ENCODE measurements at places on chromosomes 4 and X.

GRCh38 chr4:125303058-125303457 is 11.7 kb upstream of the FAT4 start:
- DNase-seq, result no peak

GRCh38 chr4:187633245-187633644 is 362.3 kb upstream of the ZFP42 start:
- no peak for DNase-seq

- no peak for DNase-seq
These were observed 30.9 kb upstream of the TENM3 start for GRCh38 chr4:182212211-182212761.

- DNase-seq, result no peak
These were observed 512.5 kb upstream of the SLIT2 start for GRCh38 chr4:19739101-19739651.

DNA sequence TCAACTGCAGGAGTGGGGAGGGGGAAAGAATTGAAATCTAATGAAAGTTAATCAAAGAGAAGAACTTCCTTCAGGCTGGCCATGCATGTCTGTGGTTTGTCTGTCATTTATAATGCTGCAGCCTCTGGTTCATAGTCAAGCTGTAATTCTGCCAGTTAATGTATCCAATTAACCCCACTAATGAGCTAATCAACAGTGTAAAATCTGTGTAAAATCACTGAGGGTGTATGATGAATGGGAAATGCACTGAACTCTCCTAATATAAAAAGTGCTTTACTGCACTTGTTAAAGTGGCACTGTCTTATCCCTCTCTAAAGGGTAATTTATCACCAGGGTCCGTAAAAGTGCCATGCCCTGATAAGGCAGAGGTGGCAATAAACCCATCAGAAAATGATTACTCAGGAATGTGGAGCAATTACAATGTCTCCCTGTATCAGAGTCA is 798.1 kb downstream of the PDHA2 start:
- DNase-seq, result no peak

DNA sequence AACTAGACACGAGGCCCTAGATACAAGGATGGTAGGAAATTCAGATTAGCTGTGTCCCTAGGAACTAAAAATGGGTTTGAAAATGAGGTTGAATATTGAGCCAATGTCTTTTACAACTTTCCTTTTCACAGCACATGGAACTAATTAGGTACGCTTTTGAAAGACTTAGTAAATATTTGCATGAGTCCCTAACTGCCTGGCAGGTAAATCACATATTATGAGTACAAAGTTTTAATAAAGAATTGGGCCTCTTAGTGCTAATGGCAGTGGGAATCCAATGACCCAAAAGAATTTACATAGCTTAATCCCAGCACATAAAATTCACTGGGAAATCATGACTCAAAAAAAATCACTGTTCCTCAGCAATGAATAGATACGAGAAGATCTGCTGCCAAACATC is 16.8 kb downstream of the MUC7 start:
- no peak for DNase-seq

DNA sequence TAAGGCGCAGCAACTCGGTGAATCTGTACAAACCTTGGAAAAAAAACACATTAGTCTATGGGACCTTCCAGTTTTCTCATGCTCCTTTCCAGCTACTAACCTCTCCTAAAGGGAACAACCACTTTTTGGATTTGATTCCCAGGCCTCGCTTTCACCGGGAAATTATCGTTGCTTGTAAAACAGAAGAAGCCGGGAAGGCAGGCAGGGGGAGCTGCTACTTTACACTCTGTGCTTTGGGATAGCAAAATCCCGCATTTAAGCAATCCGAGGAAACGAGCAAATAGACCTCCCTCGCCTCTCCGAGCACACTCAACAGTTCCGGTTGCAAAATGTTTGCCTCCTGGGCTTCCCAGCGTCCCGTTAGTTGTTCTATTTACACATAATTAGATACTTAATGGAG is 1.2 kb downstream of the CD38 start:
- DNase-seq, result no peak

DNA sequence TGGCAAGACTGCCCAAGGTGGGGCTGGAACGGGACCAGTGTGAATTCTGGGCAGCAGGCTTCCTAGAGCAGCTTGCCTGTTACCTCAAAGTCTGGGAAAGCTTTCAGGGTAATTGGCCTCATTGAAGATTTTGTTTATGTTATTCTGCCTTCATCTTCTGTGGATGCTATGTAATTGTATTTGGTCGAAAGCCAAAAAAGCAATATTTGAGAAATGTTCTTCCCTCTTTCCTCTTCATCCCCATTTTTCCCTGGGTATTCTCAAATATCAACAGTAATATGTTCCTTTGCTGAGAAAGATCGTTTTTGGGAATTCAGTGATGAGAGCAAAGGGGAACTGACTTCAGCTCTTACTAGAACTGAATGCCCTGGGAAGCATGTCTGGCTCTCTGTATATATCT is 12.9 kb downstream of the TMEM131L start:
- no peak for DNase-seq

- DNase-seq, result no peak
These were observed 674.8 kb downstream of the IQCM start for GRCh38 chr4:149140841-149141240.

DNA sequence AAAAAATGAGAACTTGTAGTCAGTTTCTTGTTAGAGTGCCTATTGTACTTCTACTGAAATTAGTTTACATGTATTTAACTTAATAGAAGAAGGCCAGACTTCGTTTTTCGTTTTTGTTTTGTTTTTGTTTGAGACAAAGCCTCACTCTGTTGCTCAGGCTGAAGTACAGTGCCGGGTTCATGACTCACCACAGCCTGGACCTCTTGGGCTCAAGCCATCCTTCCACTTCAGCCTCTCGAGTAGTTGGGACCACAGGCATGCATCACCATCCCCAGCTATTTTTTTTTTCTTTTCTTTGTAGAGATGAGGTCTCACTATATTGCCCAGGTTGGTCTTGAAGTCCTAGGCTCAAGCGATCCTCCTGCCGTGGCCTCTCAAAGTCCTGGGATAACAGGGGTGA is 793.9 kb downstream of the ADGRL3 start:
- no peak for DNase-seq
